ENCODE measurements at places on chromosomes 16 and 17.

- no peak for DNase-seq
These were observed 135.0 kb upstream of the XYLT1 start for GRCh38 chr16:17605784-17606183.

- no peak for DNase-seq
These were observed 30.3 kb downstream of the LYRM9 start for GRCh38 chr17:27862840-27863239.

GRCh38 chr16:18048853-18049546 lies 287.5 kb downstream of the NPIPA8 start:
- DNase-seq, result no peak

DNA sequence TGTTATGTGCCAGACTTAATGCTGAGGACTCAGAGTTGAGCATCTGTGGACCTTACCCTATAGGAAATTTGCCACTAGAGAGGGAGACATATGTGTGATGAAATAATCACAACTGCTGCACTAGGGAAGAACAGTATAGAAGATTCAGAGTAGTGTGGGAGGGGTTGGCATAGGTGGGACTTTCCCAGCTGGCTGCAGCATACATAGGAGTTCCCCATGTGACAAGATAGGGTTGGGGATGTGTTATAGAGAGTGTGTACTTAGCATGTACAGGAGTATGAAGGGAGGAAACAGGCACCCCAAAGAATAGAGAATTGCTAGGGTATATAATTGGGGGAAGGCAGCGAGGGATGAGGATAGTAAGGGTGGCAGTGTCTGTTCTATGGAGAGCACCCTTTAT lies 2.9 kb downstream of the NUP93 start:
- DNase-seq, result peak; percentile 11

DNA sequence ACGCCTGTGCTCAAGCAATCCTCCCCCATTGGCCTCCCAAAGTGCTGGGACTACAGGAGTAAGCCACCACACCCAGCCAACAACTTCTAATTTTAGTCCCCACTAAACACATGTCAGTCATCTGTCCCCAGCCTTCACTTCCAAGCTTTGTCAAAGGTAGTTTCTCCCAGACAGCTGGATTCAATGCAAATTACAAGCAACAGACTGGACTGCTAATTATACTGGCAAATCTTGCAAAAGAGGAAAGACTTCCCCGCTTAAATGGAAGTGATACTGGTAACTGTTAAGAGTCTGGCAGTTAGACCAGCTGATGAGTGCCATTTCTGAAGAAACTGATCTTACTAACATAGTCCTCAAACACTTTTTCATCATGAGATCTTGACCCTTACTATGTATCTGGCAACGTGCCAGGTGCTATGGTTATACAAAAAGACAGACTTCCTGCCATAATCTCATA lies 8.2 kb upstream of the GGA2 start:
- DNase-seq, result no peak

DNA sequence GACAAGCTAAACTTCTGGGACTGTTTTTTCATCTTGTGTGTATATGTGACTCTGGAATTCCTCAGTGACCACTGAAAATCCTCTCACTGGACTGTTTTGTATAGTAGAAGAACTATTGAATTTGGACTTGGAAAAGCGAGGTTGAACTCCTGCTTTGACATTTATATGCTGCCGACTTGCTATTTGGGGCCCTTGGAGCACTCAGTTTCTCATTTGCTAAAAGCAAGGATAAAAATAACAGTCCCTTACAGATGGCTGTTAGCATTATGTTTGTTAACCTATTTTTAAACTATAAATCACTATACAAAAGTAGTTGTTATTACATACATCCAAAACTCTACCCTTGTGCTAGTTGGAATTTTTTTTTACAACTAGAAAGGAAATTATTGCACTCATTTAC lies 9.0 kb downstream of the VMP1 start:
- no peak for DNase-seq

GRCh38 chr17:61456688-61457225 lies 4.5 kb downstream of the TBX4 start:
- no peak for DNase-seq

GRCh38 chr17:4527566-4528125 lies 27.5 kb downstream of the MYBBP1A start:
- no peak for DNase-seq

GRCh38 chr17:21029036-21029435 lies 13.8 kb downstream of the USP22 start:
- DNase-seq, result no peak

GRCh38 chr17:58531122-58531521 lies 16.7 kb upstream of the MTMR4 start:
- no peak for DNase-seq

DNA sequence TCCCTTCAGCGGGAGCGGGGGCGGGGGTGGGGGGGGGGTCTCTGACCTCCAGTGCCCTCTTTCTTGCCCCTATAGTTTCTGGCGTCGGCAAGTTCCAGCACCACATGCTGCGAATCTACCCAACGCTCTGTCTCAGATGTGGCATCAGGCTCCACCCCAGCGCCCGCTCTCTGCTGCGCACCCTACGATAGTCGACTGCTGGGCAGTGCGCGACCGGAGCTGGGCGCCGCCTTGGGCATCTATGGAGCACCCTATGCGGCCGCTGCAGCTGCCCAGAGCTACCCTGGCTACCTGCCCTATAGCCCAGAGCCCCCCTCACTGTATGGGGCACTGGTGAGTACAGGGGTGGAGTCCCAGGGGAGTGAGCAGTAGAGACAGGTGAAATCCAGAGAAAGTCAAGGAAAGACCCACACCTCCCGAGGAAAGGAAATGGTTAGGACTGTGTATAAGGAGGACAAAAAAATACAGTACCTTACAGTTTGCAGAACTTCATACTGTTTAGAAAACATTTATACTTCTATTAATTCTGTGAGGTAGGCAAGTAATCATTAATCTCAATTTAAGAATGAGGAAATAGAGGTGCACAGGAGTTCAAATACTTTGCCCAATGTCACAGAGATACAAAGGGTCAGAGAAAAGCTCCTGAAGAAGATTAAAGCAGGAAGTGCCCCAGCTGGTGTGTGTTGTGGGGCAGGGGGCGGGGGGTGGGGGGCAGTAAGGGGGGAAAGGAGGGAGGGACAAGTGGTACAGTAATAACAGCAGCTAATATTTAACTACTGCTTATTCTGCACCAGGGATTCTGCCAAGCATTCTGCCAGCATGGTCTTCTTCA lies 2.5 kb downstream of the IRX6 start:
- DNase-seq, result no peak

GRCh38 chr16:24535827-24536226 lies 3.5 kb upstream of the RBBP6 start:
- no peak for DNase-seq

DNA sequence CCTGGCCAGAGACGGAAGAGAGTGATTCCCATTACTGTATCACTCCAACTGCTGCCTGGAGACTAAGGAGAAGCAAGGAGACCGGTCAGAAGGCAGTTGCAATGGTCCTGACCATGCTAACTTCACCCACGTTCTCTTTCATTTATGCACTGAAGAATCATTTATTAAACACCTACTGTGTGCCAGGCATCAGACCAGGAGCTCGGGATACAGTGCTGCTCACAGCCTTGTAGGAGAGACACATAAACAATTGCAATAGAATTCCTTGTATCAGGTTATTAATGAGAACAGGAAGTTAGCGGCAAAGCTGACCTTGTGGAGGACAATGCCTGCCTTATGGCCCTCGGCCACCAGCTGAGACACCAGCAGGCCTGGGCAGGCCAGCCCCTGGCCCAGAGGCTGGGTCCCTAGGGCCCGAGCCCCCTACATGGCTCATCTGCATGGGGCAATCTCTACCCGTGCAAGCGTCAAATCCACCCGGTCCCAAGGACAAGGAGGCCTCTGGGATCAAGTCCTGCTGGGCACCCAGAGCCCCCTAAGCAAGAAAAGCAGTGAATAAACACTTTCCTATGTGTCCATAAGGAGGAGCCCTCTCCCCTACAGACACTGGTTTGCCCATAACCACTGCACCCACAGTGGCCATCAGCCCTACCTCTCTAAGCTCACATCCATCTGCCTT lies 8.6 kb upstream of the ENPP7 start:
- no peak for DNase-seq

- no peak for DNase-seq
These were observed 40.4 kb downstream of the FBXL20 start for GRCh38 chr17:39361064-39361463.

GRCh38 chr17:34012709-34013375 lies 242.2 kb upstream of the CCL2 start:
- DNase-seq, result no peak

DNA sequence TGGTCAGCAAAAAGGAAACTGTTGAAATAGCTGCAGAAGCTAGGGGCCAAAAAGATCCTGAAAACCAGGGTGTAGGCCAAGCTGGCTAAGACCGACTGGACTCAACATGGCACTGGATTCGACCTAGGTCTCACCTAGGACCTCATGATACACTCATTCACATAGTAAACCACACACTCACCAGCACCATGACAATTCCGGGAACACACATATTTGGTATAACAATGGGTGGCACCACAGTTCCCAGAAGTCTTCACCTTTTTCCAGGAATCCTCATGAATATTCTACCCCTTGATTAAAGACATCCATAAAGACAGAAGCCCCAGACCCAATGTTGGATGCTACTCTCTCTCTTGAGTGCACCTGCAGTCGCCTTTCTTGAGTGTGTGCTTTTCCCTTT lies 460.1 kb downstream of the TMEM114 start:
- no peak for DNase-seq

GRCh38 chr17:51474764-51475163 lies 214.4 kb downstream of the UTP18 start:
- no peak for DNase-seq
